ENCODE measurements at places on chromosomes 5 and 9.

GRCh38 chr5:133032852-133033742 lies 6.7 kb upstream of the ZCCHC10 start:
- DNase-seq = no peak

- DNase-seq = no peak
Measured at GRCh38 chr9:106864373-106865143, 1.6 kb downstream of the ZNF462 start.

GRCh38 chr9:114025760-114026159 lies 52.3 kb downstream of the AMBP start:
- DNase-seq = no peak

- no peak for DNase-seq
Measured at GRCh38 chr5:97728920-97729319, 545.9 kb upstream of the RIOK2 start.

DNA sequence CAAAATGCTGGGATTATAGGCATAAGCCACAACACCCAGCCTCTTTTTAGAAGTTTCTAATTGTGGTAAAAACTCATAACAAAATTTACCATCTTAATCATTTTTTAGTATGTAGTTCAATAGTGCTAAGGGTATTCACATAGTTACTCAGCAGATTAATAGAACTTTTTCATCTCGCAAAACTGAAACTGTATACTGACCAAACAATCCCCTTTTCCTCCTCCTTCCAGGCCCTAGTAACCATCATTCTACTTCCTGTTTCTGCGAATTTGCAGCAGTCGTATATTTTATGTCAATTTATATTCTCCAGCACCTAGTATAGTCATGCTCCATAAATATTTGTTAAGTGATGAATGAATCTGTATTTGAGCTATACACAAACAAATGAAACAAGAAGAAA lies 86.3 kb upstream of the ERBIN start:
- no peak for DNase-seq

DNA sequence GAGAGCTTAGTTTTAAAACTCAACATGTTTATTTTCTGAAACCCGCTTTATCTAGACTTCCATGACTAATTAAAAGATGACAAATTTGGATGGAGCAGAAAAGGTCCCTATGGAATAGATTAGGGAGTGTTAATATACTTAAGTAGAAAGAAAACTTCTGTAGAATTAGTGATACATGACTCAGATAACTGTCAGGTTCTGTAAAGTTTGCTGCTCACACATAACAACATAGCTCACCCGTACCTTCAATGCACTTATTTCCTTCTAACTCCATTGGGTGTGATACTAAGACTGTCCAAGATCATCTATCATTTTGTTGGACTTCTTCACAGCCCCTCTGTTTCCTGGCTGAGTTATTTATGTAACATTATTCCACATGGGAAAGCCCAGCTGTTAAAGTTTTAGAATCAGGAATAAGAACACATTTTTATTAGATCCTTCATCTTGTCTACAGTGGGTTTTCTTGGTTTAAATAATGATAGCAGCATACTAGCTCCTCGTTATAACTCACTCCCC lies 27.8 kb downstream of the TMEM167A start:
- DNase-seq = no peak

- no peak for DNase-seq
Measured at GRCh38 chr9:135016037-135016640, 71.3 kb upstream of the OLFM1 start.

- peak; percentile 87 for DNase-seq
Measured at GRCh38 chr9:75239176-75239575, 150.9 kb downstream of the OSTF1 start.

DNA sequence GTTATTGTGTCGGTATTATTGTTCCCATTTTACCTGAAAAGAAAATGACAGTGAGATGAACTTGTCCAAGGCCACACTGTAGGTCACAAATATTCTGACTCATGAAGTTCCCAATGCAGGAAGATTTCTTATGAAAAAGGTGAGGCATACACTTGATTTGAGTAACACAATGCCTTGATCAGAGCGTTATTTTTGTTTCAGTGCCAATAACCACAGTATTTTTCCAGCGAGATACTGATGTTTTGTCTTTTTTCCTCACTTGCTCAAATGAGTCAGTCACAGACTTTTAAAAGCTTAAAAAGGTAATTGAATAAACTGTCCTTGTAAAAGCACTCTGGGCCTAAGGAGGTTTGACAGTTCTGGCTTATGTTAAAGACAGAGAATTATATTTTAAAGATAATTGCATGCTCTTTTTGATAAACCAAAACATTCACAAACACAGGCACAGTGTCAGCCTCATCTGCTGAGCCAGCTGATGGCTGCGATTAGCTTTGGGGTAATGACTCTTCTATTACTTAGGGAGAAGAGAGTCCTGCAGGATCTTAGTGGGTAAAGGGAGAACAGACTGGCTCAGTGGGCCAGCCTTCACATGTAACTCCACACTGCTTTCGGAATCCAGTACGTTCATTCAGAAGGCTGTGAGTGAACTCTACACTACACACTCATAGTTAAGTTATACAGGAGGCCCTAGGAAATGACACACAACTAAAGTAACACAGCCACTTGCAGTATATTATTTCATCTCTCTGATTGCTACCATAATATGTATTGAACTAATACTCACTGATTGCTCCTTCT lies 165.5 kb upstream of the CD180 start:
- no peak for DNase-seq

GRCh38 chr9:4206718-4207117 lies 93.2 kb downstream of the GLIS3 start:
- no peak for DNase-seq

GRCh38 chr9:96141666-96142065 lies 160.3 kb downstream of the HSD17B3 start:
- peak; percentile 50 for DNase-seq

DNA sequence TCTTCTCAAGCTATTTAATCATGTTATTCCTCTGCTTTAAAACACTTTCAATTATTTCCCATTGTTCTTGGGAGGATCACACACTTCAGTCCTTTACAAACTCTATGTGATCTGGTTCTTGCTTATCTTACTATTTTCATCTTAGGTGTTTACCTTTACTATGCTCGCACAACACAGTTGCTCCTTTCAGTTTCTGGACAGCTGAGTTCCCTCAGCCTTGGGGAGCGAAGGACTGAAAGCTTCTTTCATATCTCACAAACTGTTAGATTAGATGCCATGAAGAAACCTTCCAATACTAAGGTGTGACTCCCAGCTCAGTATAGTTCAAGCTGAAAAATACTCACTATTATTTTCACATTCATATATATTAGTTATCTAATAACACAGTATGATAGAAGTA lies 117.9 kb downstream of the CDC42SE2 start:
- DNase-seq = no peak

- no peak for DNase-seq
Measured at GRCh38 chr9:23683611-23684061, 142.4 kb downstream of the ELAVL2 start.

- DNase-seq = no peak
Measured at GRCh38 chr9:1869843-1870242, 145.3 kb upstream of the SMARCA2 start.

DNA sequence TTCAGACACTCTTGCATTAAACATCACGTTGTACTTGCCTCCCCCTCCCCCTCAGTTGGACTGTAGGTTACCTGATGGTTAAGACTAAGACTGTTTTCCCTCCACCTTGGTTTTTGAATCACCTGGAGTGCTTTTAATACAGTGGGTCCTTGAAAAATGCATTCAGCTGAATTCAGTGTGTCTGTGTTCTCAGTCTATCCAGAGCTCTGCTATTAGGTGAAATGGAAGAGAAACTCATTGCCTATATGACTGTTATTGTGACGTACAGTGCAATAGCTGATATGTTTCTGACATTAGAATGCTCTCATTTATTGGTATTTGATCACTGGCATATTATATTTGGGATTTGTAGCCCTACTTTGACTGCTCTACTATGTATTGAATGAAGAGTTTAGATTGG lies 108.5 kb downstream of the F2RL2 start:
- DNase-seq = no peak

GRCh38 chr5:160450164-160450932 lies 28.7 kb downstream of the PTTG1 start:
- DNase-seq = no peak

DNA sequence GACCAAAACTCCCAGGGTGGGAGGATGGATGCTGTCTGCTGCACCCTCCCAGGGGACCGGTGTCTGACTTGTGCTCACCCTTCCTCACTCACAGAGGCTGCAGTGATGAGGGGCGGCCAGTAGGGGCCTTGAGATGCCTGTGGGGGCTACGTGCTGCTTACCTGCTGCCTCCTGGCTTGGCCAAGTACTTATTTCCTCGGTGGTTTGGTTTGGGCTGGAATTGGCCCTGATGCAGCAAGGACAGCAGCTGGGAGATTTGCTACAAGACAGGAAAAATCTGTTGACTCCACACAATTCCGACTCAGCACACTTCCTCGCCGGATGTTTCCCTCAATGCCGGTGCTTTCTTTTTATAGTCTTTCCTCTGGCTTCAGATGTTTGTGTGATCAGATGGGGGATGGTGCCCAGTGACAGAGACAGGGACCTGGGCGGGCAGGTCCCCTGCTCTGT lies 6.6 kb downstream of the PCDH12 start:
- no peak for DNase-seq

GRCh38 chr5:161311146-161311708 lies 235.3 kb downstream of the GABRB2 start:
- DNase-seq = no peak

DNA sequence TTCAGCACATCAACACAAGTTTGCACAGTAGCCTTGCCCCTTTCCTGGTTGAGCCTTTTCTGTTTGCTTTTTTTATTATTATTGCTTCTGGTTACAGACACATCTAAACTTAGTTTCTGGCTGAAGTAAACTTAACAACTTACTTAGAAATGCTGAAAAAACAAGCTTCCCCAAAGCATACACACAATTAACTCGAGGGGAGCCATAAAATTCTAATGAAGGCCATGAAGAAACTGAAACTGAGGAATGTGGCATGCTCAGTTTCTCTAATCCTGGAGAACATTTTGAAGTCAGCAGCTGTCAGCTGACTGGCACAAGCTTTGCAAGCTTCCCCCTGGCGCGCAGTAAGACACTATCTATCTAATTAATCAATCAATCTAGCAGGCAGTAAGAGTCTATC lies 3.7 kb downstream of the MYO10 start:
- no peak for DNase-seq

DNA sequence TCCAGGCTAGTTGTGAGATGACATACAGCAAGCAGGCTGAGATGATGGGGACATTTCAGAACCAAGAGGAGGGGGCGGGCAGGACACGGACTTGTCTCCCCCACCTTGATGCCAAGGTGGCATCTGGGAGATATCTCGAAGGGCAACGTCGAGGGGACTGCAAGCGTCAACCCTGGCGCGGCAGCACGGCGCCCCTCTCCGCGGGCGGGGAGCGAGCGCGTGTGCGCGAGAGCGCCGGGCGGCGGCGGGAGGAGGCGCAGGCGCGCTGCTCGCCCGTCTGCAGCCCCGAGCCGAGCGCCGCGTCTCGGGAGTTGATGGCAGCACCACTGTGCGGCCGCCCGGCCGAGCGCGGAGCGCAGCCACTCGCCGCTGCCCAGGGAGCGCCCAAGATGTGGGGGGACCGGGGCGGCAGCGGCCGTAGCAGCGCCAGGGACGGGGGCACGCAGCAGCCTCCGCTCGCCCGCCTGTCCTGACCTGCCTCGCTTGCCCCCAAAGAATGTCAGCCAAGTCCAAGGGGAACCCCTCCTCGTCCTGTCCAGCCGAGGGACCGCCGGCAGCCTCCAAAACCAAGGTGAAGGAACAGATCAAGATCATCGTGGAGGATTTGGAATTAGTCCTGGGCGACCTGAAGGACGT lies at the start of gene PRR16:
Gene PRR16 (plus strand): TSS at position 310 of the 636 bp plus-strand sequence.
- DNase-seq = peak; percentile 47

GRCh38 chr9:133002147-133003070 lies 23.9 kb downstream of the GFI1B start:
- no peak for DNase-seq

GRCh38 chr9:127893392-127893791 lies 6.0 kb downstream of the ST6GALNAC6 start:
- no peak for DNase-seq

- DNase-seq = no peak
Measured at GRCh38 chr5:588406-588995, 23.6 kb upstream of the CEP72 start.

DNA sequence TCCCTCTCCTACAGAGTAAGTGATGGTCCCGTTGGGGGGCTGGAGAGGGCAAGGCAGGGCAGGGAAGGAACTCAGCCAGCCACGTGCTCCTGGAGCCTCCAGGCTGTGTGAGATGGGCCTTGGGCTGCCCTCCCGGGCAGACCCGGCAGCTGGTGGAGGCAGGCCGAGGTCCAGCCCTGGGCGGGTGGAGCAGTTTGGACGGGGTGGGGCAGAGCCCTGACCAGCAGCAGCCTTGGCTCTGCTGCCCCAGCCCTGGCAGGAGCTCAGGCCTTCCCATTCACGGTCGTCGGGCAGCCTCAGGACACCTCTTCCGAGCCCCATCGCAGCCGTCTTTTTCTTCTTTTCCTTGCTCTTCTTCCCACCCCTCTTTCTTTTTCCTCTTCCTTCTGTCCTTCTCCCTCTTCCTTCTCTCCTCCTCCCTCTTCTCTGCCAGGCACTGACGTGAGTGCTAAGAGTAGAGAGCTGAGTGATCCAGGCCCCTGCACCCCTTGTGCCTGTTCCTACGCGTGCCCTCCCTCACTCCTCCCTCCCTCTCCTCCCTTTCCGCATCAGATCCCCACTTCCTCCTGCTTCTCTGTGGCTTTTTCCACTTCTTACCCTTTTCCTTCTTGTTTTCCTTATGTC lies 42.8 kb downstream of the AMBP start:
- DNase-seq = no peak

DNA sequence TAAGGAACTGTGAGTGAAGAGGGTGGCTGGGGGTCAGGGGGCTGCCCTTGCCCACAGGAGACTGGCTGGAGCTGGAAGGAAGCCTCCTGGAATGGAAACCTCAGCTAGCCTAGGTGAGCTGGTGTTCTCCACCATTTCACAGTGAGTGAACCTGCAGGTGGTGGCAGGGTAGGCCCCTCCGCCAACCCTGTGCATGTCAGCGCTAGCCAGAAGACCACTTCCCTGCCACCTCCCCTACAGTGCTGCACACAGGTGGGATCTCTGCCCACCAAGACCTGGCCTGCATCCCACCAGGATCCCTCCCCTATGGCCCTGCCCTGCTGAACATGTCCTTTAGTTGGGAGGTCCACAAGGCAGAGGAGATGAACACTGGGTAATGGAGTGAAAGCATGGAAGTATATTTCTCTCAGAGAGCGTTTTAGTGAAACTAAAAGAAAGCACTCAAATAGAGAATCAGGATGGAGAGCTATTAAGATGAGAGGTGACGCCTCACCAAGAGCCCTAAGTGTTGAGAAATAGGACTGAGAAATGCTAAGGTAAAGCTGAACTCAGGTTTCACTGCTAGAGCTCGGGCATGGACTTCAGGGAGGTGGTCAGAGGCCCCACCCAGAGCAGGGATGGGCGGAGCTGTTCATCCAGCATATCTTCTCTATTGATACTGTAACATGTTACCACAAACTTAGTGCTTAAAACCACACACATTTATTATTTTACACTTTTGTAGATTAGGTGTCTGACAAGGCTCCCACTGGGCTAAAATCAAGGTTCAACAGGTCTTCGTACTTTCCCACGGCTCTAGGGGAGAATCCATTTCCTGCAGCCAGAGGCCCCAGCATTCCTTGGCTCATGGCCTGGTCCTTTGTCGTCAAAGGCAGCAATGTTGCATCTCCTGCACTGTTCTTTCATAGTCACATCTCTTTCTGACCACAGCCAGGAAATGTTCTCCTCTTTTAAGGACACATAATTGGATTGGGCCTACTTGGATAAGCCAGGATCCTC lies 83.2 kb downstream of the DIRAS2 start:
- no peak for DNase-seq

GRCh38 chr5:14483504-14484157 lies 98.0 kb upstream of the OTULINL start:
- DNase-seq = no peak
